ENCODE measurements at places on chromosomes 13 and 19.

DNA sequence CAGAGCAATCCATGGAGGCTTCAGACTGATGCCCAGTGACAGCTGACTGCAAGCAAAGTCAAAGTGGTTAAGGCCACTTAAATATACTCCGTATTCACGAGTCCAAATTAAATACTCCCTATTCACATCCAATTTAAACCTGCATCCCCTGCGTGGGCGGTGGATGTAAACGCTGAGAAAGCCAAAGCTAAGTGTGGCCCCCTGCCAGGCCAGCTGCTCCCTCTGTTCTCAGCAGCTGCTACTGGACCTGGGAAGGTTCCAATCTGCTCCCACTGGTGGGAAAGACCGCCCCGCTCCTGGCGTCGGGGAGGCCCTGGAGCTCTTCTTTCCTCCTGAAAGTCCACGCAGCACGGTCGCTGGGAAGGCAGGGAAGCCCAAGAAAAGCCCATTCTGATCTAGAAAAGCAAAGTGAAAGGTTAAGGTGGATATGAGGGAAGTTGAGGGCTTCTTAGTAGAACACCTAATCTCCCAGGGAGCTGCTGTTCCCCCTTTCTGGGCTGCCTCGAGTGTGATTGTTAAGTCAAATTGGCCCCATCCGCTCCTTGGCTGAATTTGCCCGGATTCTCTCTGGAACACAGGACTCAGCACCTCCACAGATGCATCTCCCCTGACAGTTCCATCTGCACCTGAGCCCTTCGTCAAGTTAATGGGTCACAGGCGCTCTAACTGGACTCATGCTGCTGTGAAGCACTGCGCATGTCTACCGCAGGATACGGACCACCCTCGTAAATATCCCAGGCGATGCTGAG is 205.5 kb downstream of the USP12 start:
- DNase-seq = no peak

DNA sequence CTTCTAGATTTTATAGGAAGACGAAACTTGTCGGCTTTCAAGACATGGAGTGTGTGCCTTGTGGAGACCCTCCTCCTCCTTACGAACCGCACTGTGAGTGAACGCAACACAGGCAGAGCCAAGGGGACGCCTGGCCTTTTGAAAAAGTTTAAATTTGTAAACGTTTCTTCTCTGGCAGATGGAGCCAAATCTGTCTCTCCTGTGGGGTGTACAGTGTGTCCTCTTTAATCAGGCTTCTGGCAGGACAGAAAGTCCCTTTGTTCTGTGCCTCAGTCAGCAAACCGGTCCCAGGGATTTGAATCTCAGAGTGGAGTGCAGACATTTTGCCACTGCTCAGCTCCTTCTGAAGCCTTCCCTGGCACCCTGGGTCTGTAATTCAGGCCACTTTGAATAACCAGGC is 56.5 kb downstream of the TNFRSF19 start:
- no peak for DNase-seq

DNA sequence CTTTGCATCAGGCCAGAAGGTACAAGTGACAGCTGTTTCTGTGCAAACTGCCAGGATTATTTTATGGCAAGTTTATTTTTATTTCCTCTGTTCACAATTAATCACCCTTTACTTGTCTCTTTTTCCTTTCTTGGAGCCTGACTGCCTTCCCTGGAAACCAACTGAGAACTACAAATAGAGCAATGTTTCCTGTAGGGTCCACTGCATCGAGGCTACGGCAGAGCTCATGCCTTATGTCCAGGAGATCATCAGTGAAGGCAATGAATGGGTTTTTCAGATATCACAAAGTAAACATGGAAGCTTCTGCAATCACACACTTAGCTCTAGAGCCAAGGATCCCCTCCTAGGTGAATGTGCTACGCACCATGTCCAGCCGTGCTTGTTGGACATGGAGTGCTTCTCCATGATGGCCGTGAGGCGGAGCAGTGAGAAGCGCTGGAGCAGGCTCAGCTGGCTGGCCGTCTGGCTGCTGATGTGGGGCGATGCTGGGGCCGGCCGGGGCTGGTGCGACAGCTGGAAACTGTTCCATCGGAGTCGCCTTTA is 110.9 kb downstream of the KL start:
- no peak for DNase-seq

DNA sequence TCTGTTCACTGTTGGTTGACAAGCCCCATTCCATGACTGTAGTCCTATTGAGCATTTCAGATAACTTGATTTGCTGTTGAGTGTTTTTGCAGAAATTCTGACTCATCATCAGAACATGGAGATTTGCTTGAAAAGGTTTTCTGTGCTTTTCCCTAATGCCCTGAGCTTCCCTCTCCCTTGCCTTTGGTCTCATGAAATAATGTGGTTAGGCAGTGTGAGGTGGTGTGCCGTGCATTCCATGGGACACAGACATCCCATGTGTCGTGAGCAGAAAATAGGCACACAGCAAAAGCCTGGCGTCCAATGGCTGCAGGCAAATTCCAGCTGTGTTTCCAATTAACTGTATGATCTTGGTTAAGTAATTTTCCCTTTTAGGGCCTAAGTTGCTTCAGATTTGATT is 197.4 kb downstream of the DLEU7 start:
- DNase-seq = no peak

DNA sequence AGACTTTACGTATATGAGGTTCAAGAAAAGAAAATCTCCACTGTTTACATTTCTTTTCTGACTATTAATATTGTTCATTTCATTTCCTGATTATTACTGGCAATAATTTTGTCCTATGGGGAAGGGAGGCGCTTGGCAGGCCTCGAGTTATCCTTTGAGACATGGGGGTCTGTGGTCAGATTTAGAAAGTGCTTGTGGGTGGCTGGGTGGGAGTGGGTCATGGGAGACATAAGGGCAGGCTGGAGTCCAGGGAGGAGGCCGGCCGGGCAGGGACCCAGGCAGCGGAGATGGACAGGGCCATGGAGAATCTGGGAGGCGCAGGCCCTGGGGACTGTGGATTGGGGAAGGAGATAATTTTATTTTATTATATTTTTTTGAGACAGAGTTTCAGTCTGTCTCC is 40.1 kb downstream of the LTBP4 start:
- no peak for DNase-seq

- DNase-seq = peak; percentile 74
Measured at GRCh38 chr19:47697863-47698609, 15.2 kb upstream of the EHD2 start.

GRCh38 chr13:72911981-72912380 is 130.0 kb downstream of the PIBF1 start:
- no peak for DNase-seq

DNA sequence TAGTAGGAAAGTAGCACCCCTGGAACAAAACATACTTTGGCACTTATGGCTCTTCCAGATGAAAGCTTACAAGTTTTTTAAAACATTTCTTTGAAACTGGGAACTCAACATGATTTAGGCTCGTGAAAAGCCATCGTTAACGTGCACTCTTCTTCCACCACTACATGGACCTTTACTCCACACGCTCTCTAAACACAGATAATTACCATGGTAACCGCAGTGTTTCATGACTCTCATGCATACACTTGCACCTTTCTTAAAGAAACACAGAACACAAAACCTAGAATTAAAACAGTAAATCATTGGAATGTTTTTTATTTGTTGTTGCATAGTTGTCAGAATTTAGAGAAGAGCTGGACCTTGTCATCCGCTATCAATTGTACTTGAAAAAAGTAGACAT is 154.3 kb downstream of the FGF9 start:
- no peak for DNase-seq

Data from activated CD4-positive, alpha-beta memory T cell treated with anti-CD3 and anti-CD28 coated beads for 36 hours (primary cell).